ENCODE measurements at places on chromosomes 4 and X.

GRCh38 chr4:185709802-185710486 lies 102.0 kb downstream of the SORBS2 start:
- DNase-seq: peak; percentile 35

GRCh38 chr4:82484996-82485783 lies 54.8 kb downstream of the ENOPH1 start:
- no peak for DNase-seq

GRCh38 chr4:184732126-184732525 lies 1.8 kb downstream of the CENPU start:
- DNase-seq: no peak

GRCh38 chrX:44245733-44246132 lies 97.7 kb downstream of the EFHC2 start:
- DNase-seq: no peak

GRCh38 chr4:109385260-109385659 lies 48.4 kb upstream of the SEC24B start:
- DNase-seq: no peak

- DNase-seq: no peak
Measured at GRCh38 chr4:113733685-113734084, 27.9 kb downstream of the CAMK2D start.

- no peak for DNase-seq
Measured at GRCh38 chr4:173736840-173737239, 206.8 kb upstream of the HAND2 start.

DNA sequence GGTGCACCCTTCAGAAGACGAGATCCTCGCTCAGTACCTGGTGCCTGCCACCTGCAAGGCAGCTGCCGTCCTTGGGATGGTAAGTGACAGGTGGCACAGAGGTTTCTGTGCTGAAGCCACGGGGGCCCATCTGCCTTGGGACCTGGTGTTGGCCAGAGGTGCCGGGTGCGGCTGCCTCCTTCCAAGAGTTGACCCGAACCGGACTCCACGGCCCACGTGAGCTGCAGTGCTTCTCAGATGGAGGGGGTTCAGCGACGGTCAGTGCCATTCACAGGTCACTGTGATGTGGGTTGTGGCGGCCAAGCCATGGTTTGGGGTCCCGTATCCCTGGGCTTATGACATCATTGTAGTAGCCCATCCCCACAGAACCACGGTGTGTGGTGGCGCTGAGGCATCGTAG lies 19.0 kb upstream of the MSANTD1 start:
- DNase-seq: no peak

DNA sequence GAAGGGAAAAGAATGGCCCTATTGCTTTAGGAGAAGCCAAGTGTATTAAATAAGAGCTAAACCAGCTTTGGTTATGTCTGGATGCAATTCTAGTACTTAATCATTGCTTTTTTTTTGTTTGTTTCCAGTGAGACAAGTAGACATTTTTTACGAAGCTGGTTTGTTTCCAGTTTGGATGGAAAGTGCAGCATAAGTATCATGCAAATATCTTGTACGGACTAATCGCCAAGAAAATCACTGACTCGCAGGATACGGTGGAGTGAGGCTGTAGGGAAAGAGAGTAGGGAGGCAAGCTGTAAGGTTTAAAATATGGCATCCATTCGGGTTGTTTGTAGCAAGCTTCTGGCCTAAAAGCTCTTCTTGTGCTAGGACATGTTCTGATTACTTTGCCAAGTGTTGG lies 64.8 kb downstream of the HPGD start:
- DNase-seq: no peak

DNA sequence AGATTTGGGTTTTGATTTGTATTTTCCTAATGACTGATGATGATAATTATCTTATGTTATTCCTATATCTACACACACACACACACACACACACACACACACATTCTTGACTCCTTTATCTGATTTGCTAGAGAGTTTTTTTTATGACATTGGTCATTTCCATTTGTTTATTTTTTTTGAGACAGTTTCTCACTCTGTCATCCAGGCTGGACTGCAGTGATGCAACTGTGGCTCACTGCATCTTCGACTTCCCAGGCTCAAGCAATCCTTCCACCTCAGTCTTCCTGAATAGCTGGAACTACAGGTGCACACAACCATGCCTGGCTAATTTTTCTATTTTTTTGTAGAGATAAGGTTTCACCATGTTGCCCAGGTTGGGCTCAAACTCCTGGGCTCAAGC lies 6.7 kb downstream of the ZNF81 start:
- no peak for DNase-seq

- DNase-seq: no peak
Measured at GRCh38 chrX:72057849-72058248, 73.9 kb downstream of the RTL5 start.

- DNase-seq: peak; percentile 38
Measured at GRCh38 chr4:40916880-40917279, 167.1 kb downstream of the NSUN7 start.

DNA sequence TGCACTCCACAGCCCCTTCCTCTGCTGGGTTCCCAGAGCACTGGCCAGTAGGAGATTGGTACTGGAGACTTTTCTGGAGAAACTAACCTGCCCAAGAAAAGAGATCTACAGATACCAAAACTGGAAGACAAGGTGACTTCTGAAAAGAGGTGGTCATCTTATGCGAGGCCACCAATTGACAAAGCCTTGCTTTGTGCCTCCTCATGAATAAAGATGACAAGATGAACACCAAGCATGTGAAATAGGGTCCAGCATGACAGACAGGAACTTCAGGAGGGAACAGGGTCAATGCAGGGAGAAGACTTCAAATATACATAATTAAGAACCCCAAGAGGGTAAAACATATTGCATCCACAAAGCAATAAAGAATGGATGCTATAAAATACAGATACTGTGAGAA lies 137.9 kb downstream of the APBB2 start:
- DNase-seq: no peak

DNA sequence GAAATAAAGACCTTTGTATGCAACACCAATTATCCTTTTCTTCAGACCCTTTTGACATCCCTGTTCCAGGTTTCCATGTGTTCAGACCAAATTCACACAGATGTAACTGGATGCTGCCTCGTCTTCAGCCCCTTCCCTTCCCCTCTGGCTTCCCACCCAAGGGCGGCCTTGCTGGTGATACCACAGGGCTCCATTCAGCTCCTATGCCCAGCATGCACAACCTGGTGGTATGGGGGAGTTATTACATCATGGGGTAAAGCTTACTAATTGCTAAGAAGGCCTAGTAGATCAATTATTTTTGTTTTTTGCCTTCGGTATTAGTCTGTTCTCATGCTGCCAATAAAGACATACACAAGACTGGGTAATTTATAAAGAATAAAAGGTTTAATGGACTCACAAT lies 317.0 kb upstream of the CXXC4 start:
- no peak for DNase-seq

- no peak for DNase-seq
Measured at GRCh38 chr4:6682862-6683590, 10.7 kb upstream of the S100P start.

GRCh38 chr4:38928974-38929373 lies 61.4 kb downstream of the FAM114A1 start:
- DNase-seq: no peak

DNA sequence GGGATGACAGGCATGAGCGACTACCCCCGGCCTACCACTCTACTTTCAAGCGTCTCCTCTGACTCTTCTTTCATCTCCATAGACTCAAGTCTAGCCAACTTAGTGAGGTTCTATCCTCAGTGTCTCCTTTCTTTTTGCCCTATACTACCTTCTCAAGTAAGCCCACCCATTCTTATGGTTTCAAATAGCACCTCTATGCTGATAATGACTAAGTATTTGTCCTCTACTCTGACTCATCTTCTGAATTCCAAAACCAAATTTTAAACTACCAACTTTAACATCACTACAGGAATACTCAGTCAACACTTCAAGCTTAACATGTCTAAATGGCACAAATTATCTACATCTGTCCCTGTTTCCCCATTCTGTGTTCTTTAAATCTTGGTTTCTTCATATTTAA lies 47.8 kb downstream of the ELF2 start:
- peak; percentile 9 for DNase-seq

- DNase-seq: peak; percentile 83
Measured at GRCh38 chr4:127623797-127624083, 9.0 kb upstream of the INTU start.

GRCh38 chr4:2040391-2041238 lies 18.5 kb upstream of the NAT8L start:
- peak; percentile 26 for DNase-seq

Data from GM03348 (cell line).